ENCODE measurements at places on chromosomes 7 and 10.

DNA sequence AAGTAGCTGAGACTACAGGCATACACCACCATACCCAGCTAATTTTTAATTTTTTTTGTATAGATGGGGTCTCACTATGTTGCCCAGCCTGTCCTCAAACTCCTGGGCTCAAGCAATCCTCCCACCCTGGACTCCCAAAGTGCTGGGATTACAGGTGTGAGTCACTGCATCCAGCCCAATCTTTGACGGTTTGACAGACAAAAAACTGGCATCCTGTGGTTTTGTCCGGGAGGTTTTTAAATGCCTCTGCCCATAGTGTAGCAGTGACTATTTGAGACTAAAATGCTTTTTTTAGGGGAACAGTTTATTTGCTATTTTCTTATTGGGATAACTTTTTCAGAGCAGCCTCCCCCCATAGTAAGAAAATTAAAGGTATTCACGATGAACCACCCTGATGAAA, 523.7 kb upstream of the GALNT17 start:
- DNase-seq = no peak

DNA sequence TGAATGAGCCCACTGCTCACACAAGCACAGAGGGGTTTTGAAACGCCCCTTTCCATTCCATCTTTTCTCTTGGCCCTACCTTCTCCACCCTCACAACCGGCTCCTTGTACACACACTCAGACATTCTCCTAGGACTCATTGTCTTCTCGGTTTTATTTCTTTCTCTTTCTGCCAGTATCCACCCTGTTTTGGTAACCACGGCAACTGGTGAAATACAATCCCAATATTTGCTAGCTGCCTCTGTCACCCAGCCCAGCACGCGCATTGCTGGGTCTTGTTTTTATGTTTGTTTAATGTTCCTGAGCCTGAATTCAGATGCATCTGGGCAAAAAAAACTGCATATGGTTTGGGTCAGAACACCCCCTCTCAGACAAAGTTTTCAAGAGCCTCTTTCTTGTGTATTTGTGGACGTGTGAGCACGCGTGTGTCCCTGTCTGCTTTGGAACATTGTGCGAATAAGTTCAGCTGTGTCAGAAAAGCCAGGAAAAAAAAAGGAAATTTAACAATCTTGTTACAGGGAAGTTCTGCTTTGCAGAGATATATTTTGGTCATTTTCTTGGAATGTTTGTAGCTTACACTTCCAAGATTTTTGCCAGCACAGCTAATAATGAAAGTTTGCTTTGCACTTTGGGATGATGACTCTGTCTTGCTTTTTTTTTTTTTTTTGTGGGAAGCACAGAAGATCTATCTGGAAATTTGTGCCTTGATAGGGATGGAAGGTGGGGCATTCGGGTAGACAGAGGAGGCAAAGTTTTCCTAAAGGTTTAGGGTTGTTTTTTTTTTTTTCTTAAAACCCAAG, 225.9 kb downstream of the TRIL start:
- no peak for DNase-seq

DNA sequence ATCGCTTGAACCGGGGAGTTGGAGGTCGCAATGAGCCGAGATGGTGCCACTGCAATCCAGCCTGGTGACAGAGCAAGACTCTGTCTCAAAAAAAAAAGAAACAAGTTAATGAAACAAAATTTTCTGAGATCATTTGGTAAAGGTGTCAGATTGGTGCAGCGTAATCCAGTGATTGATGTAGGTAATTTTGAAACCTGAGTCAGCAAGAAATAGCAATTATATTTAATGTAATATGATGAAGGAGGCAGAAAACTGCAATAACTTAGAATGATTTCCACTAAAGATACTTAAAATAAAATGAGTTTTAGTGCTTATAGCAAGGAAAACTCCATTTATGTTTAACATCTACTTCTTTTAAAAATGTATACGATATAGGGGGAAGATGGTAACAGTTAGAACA, 1049.8 kb upstream of the C7orf33 start:
- DNase-seq = no peak

DNA sequence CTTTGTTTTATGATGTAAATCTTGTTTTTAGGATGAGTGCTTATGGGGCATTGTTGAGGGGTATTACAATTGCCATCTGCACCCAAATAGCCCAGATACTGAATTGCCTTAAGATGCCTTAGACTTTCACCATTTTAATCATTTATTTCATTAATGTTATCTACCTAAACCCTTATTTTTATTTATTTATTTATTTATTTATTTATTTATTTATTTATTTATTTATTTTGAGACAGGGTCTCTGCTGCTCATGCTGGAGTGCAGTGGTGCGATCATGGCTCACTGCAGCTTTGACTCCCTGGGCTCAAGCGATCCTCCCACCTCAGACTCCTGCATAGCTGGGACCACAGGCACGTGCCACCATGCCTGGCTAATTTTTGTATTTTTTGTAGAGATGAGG, 560.2 kb downstream of the SUGCT start:
- DNase-seq = no peak

GRCh38 chr7:115227473-115228235, 305.8 kb downstream of the MDFIC start:
- no peak for DNase-seq

DNA sequence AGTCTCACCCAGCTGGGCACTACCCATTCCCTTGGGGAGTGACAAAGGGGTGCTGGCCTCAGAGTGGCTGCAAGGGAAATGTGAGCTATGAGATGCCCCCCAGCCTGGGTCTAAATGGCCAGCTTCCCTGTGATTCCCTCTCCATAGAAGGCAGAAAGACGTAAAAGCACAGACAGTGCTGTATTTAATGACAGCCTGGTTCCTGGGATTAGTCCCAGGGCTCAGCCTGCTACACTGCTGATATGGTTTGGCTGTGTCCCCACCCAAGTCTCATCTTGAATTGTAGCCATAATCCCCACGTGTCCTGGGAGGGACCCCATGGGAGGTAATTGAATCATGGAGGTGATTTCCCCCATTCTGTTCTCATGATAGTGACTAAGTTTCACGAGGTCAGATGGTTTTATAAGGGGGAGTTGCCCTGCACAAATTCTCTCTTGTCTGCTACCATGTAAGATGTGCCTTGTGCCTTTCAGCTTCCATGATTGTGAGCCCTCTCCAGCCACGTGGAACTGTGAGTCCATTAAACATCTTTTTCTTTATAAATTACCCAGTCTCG, 23.9 kb upstream of the CALN1 start:
- DNase-seq = no peak

DNA sequence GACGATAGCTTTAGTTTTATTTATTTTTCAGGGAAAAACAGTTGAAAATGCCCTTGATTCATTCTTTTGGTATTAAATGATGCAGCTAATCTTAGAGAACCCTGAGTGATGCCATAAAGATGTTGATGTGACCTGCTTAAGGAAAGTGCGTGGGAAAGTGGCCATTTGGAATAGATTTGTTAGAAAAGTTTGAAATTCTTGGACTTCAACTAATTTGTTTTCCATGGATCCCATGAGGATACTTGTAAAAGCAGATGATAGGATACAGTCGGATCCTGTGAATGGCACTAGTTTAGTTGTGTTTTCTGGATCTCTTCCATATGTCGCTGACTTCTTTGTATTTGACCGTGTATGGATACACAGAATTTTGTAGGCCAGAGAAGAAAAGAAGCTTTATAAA, 69.0 kb downstream of the SEPTIN7 start:
- DNase-seq = peak; percentile 11

DNA sequence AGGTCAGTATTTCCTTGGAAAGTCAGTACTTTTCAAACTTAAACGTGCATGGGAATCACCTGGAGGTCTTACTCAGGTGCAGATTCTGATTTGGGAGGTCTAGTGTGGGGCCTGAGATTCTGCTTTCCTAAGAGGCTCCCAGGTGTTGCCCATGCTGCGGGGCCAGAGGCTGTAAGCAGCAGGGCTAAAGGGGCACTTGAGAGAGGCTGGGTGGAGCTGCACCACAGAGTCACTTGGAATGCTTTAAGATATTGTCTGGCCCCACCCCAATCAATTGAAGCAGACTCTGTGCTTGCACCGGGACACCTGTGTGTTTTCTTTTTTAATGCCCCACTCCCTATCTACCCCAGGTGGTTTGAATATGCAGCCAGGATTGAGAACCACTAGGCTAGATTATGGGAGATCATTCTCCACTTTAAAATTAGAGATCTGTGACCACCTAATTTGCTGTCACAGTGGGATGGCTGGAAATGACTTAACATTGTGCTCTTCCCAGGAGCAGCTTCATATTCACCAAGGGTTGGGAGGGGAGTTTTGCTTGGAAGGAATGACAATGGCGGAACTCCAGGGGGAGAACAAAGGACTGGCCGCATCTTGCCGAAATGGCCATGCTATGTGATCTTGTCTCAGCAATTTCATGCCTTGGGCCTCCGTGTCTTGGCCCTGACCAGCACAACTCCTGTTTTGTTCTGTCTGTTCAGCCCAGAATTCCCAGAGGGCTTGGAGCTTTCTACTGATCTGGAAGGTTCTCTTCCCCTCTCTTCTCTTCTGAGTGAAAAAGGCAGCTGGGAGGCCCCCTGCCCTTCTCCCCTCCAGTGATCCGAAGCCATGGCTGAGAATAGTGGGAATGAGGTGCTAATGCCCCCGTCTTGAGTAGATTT, 80.2 kb downstream of the FAM241B start:
- no peak for DNase-seq

DNA sequence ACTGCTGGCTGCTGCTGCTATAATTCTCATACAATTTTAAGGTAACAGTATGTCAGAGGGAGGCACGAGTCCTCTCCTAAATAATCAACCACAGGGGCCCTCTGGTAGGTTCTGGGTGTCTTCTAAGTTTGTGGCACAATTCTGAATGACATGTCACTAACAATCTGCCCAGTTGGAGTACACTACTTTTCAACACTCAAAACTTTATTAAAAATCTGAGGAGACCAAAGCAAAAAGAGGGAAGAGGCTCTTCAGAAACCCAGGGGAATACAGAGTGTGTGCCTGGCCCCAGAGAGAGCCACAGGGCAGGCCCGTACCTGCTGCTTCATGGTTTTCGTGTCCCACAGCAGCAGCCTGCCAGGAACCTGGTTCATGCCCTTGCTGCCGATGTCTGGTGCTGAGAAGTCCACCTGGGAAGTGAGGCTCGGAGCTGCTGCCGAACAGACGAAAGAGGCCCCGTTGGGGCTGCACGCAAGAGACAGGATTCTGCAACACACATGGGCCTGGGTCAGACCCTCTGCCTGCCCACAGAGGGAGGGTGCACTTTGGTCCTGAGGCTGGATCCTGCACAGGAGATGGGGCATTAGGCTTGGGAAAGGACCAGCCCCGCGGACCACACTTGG, 18.3 kb downstream of the WDR91 start:
- peak; percentile 21 for DNase-seq

DNA sequence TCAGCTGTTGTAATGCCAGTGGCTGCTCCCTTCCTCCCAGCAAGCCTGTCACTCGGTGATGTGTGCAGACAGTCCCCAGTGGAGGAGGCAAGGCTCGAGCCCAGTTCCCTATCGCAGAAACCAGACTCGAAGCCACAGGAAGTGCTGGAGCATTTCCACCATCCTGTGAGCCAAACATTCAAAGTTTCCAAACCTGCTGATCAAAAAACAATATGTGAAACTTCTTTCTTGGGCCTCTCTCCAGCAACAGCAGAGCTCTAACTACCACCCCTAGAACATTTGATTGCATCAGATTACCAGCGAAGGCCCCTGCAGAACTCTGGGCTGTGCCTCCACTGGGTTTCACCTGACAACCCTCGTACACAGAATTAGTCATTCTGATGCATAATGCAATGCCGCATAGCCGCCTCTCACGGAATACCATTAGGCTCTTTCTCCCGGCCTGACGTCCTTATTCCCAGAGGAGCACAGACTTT, 94.0 kb downstream of the ELMO1 start:
- DNase-seq = no peak

- no peak for DNase-seq
Measured at GRCh38 chr10:90707657-90708056, 150.2 kb downstream of the HTR7 start.

DNA sequence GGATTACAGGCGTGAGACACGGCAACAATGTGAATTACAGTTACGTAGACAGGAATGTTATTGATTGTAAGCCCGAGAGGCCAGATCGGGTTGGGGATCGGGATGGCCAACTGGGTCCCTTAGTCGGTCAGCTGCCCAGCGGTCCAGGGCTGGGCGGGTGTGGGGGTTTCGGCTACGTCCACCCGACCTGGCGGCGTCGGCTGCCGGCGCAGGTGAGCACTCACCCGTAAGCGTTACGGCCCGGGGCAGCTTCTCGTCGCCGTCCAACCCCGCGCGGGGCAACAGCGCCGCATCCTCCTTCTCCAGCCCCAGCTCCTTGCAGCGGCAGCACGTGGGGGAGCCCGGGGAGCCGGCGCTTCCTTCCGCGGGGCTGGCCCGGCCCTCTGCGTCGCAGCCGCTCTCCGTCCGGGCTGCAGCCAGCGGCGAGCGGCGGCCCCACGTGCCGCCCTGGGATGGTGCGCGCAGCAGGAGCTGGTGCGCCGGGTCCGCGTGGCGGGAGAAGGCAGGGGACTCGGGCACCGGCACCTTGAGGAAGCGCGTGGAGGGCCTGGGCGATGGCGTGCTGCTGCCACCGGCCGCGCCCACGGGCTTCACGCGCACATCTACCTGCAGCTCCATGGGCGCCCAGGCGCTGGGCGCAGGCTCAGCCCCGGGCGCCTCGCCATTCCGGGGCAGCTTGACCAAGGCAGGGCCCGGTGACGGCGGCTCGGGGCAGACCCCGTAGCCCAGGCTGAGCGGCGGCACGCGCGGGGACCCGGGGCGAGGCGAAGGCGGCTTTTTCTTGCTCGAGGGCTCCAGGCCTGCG, 609 bp downstream of the KLRG2 start:
- DNase-seq = peak; percentile 67

DNA sequence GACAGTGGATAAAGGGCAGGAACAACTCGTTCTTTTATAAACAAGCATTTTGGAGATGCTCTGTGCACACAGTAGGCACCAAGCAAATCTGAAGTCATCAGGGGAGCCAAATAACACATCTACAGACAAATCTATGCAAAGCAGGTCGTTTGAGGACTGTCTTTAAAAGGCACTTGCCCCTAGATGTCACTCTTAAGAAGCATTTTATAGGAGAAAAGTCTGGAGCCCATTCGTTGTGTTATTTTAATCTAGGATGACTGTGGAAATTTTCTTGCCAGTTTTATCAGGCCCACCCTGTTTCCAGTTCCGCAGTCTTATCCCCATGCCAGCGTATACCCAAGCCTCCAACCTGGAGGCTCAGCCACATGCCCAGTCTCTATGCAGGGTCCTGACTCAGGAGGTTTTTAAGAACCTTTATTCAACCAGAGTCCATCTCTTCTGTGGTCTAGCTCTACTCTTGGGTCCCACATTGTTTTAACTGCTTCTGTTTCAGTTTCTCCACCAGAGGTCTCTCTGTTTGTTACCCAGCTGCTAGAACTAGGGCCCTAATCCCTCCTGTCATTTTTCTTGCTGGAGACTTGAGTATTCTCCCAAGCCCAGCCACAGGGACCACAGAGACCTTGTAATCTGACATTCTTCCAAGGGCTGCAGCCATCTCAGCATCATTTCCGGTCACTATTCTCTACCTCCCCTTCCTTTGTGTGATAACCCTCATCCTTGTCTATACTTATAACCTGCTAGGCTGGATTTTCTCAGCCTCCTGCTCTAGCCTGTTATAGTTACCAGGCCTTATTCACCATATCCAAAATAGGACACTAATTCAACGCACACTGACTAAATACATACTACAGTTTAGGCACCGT, 26.7 kb downstream of the PIK3CG start:
- no peak for DNase-seq

GRCh38 chr10:46251857-46252847, 34.6 kb upstream of the ANTXRL start:
- DNase-seq = peak; percentile 17
